ENCODE measurements at places on chromosomes 6 and 20. TPM values are rescaled to one million over a fixed set of nuclear protein-coding genes. Genes with fewer than 3 reads are reported as not detected.

GPX5 gene
- total RNA-seq = not detected

DNA sequence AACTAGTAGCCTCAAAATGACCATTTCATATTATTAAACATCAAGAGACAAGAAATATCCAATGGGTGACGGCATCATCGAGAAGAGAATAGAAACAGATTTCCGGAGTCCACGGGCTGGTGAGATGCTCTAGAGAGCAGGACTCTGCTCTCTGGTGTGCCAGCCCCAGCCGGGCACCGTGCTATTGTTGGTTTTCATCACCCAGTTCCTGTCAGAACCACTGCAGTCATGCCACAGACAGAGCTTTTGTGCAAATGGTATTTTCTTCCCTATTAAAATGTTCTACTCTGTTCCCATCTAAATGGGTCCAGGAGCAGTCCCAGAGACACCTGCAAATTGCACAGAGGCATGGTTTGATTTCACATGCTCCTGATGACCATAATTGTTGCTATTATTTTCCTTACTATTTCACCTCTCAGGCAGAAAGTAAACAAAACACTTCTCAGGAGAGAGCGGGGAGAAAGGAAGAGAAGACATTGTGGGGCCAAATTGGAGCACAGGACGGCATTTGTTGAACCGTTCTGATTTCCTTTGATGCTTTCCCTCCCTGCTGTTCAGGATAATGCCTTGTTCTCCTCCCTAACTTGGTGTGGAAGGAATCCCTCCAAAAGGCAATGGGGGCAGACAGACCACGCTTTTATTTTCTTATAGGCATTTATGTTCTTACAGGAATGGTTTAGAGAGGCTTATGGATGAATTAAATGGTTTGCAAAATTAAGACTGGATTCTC lies 11.4 kb upstream of the RAMACL start:
- no peak for DNase-seq

GRCh38 chr6:118660218-118660569 lies 8.8 kb upstream of the CEP85L start:
- no peak for DNase-seq

- no peak for DNase-seq
Observed at GRCh38 chr20:22100686-22101085, 395.2 kb downstream of the PAX1 start.

- no peak for DNase-seq
Observed at GRCh38 chr20:40568200-40568599, 120.8 kb downstream of the MAFB start.

SIRPG gene
- total RNA-seq = not detected

DNA sequence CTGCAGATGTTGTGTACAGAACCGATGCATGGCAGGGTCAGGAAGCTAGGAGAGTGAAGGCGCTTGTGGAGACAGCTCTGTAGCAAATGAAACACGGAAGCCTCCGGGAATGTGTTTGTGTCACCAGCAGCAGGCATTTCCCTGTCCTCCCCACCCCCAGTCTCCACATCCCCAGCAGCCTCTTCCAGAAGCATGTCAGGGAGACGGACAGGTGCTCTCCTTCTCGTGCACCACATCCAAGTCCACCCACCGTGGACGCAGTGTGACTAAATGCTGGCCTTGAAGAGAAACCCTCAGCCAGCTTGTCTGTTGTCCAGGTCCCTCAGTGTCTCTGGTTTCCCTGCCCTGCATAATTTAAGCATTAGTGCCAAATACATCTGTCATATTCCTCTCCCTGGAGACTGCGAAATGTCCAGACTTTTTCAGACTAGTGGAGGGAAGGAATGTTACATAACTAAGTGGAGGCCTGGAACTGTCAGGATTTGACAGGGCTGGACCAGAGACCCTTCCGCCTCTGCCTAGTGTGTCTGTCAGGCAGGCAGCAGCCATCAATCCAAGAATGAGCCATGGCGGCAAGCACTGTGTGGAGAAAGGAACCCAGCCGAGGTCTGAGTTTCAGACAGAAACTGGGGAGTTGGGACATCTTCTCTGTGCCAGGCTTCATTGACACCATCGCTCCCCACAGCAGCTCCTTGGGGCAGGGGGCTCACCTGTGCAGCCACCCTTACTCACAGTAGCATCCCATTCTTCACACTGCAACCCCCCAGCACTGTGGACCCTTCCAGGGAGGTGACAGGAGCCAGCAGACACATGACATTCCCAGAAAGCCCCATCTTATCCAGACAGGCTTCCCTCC lies 26.6 kb upstream of the PI16 start:
- DNase-seq = peak; percentile 37

- DNase-seq = no peak
Observed at GRCh38 chr6:134810402-134810801, 139.5 kb downstream of the ALDH8A1 start.

GRCh38 chr20:25321262-25321831 lies 69.3 kb downstream of the ABHD12 start:
- no peak for DNase-seq

- DNase-seq = no peak
Observed at GRCh38 chr6:127717384-127717783, 140.4 kb downstream of the C6orf58 start.

TMEM217 gene
- total RNA-seq = 0.09 TPM

- DNase-seq = peak; percentile 78
Observed at GRCh38 chr20:49765846-49766541, 46.6 kb upstream of the SLC9A8 start.

DNA sequence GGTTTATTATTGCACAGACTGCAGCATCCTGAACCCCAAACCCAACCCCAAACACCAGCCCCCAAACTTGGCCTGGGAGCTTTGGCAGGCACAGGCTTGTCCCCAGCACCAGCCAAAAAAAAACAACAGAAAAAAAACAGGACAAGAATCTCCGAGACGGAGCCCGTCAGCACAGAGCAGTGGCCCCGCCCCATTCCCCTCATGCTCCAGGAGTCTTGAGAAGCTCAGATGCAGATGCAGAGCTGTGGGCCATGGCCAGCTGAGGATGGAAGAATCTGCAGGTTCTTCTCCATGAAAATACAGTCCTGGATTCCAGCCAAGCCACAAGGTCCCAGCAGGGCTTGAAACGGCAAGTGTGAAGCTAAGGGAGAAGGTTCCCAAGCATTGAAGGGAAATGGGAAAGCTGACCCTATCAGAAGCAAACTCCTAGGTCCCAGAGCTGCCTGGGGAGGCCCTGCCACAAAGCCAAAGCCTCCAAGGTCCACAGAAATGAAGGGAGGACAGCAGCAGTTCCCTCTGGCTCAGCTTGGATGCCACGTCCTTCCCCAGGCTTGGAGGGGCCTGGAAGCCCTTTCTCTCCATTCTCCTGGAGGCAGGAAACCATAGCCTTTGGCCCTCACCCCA lies 75.2 kb downstream of the JPH2 start:
- peak; percentile 45 for DNase-seq

DNA sequence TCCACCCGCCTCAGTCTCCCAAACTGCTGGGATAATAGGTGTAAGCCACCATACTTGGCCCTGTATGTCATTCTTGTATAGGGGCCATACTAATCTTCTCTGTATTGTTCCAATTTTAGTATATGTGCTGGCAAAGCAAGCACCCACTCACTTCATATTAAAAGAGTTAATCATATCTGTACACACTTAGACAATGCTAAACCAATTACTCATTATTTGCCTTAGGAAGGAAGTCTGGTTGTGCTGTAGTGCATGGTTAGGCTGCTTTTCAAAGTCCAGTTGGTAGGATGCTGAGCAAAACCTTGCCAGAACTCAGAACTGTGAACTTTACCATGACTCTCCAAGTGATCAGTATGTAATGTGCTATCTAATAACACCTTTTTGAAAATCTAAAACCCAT lies 88.6 kb downstream of the LIN28B start:
- DNase-seq = peak; percentile 40

GRCh38 chr6:123994891-123995635 lies 191.4 kb downstream of the NKAIN2 start:
- DNase-seq = no peak

DNA sequence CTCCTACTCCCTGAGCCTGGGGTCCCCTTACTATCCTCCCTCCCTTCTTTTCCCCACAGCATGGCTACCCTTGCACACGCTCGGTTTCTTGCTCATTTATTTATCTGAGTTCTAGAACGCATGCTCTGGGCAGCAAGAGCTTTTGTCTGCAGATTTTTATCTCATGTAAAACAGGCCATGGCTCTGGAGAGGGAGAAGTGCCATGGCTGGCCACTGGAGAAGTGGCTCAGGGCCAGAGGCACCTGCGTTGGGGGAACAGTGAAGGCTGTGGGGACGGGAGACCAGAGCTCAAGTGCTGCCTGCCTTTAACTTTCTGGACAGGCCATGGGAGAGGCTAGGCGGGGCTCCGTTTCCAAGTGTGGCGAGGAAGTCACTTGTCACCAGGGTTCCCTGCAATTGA lies 177.7 kb upstream of the SULF2 start:
- no peak for DNase-seq

- DNase-seq = no peak
Observed at GRCh38 chr6:99416892-99417767, 8.0 kb downstream of the PNISR start.

DNA sequence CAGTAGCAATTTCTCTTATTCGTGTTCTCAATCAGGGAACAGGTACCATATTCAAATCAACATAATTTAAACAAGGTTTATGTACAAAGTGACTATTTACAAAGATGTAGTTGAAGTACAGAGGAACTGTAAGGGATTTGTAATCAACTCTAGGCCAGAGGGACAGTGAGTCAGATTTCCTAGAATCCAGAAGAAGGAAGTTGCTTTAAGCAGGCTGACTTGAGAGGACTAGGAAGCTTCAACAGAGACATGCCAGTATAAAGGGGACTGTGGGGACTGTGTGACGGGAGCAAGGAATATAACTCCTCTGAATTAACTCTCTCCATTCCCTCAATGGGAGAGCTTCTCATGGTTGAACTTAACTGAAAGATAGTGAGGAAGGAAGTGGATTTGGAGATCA lies 427.4 kb upstream of the JAG1 start:
- DNase-seq = peak; percentile 23

RAET1L gene
- not detected for total RNA-seq

AIG1 gene
- 48.7 TPM for total RNA-seq

RING1 gene
- total RNA-seq = 46.9 TPM

- no peak for DNase-seq
Observed at GRCh38 chr20:59342023-59342957, 41.9 kb downstream of the EDN3 start.

GRCh38 chr6:43173591-43174262 lies 2.7 kb downstream of the SRF start:
- no peak for DNase-seq

C6orf15 gene
- total RNA-seq = not detected

DNA sequence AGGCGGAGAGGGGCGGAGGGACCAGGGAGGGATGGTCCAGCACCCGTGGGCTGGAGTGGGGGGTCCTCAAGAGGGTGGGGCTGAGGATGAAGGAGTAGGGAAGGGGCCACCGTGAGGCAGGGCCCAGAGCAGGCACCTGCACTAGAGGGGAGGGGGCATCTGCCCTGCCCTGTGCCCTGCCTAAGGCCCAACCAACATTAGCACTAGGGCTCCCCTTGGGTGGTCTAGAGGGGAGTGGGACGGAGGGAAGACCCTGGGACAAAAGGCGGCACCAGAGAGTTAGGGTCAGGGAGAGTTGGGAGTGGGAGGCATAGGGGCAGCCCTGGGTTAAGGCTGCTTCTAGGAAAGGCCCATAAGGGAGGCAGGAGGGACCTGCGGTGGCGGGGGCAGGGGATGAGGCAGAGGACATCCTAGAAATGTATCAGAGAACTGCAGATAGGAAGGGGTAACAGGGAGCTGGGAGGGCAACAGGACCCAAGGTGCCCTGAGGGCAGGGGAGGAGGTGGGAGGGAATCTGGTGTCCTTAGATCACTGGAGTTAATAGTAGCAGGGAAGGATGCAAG lies 24.5 kb downstream of the HLA-F start:
- no peak for DNase-seq

GRCh38 chr20:50172347-50173013 lies 18.1 kb upstream of the CEBPB start:
- DNase-seq = peak; percentile 54

DNA sequence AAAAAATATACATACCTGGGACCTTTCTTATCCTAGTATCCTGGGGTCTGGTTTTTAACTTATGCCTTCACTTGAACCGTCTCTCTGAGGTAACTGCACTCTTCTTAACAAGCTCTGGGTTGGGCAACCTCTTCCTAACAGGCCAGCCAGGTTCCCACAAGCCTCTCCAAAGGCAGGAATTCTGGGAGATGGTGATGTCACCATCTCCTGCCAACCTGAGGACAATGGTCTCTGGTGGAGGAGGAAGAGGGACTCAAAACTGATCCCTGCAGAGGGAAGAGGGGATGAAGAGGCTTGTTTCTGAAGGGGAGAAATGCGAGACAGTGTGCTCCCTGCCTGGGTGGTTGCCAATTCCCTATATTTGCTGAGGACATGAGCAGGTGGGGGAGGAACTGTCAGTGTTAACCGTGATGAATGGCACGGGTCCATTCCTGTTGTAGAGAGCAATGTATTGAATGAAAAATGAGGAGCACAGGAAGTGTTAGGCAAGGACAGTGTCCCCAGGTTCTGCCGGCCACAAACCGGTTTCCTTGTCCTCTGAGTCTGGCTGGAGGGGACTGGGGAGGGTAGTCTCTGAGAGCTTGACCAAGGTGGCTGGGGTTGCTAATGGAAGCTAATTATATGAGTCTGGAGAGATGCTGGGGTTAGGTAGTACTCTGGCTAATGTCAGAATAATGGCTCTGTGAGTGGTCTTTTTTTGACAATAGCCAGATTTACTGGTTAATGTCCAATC lies 95.5 kb downstream of the KCNB1 start:
- no peak for DNase-seq

- no peak for DNase-seq
Observed at GRCh38 chr6:137867685-137868509, 838 bp downstream of the TNFAIP3 start.

Measured in fibroblast of the aortic adventitia (primary cell).